ENCODE measurements at places on chromosomes 4 and X.

GRCh38 chr4:14615671-14616070 lies 386.6 kb upstream of the CPEB2 start:
- no peak for DNase-seq

DNA sequence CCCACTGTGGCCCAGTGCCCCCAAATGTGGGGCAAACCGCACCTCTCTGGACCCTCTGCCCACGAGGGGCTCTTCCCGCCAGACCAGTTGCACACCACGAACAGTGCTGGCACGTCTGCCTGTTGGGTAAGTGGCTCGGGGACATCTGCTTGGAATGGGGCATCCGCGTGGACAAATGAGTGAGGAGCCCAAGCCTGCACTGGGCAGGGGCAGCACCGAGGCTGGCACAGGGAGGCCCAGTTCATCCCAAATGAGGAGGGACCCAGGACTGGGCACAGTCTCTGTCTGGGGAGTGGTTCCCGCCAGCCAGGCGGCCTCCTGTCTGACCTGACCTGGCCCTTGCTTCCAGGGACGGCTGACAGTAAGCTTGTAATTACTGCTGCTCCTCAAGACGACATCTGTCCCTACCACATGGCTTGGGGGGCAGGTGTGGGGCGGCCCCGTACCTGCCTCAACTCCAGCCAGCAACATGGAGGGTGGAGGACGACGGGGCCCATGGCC lies 3.2 kb downstream of the SPON2 start:
- DNase-seq, result no peak

DNA sequence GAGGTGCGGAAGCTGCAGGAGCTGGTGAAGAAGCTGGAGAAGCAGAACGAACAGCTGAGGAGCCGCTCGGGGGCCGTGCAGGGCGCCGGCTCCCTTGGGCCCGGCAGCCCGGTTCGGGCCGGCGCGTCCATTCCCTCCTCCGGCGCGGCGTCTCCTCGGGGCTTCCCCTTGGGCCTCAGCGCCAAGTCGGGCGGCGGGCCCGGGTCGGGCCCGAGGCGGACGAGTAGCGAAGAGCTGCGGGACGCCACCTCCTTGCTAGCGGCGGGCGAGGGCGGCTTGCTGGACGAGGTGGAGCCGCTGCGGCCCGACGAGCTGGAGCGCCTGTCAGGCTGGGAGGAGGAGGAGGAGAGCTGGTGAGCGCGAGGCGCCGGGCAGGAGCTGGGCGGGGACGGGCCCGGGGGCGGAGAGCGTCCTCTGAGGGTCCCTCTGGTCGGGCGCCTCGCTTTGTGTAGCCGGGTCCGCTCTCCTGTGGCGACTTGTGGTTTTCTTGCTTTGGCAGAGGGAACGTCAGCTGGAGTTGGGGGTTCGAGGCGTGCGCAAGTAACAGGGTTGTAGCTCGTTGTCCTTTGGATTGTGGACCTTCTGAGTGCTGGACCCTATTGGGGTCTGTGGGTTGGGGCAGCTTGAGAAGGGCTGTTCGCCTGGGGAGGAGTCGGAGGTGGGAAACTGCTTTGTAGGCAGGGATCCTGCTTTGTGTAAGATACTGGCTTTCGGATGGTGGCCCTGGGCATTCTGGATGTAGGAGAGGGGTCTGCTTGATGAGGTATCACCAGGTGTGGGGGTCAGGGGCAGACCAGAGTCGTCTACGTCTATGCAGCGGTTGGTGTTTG lies 662 bp downstream of the SLAIN2 start:
- peak; percentile 44 for DNase-seq

- no peak for DNase-seq
Observed at GRCh38 chrX:22015139-22015750, 16.9 kb upstream of the PHEX start.

- DNase-seq, result peak; percentile 95
Observed at GRCh38 chr4:26326791-26327190, 6.0 kb downstream of the RBPJ start.

DNA sequence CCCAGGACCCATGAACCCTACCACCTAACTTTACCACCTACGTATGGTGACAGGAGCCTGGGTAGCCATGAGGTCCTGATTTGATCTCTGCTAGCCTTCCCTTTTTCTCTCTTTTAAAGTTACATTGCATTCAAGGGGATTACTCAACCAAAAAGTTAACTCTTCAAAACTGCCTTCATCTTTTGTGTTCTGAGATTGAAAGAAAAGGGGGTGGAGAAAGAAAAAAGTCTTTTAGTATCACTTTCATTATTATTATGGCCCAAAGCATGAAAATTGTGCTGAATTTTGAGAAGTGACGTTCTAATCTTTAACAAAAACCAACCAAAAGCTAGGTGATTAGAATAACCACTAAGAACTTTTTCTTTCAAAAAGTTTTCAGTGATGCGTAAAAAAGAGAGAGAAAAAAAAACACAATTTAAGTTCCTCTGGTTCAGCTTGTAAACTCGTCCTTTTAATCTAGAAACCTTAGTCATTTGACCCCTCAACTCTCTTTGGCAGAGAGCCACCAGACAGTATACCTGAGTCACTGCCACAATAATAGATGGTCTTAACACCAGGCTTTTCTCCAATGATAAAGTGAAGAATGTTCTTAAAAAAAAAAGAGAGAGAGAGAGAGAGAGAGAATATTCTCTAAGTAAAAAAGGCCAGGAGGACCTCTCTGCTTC lies 347.4 kb upstream of the FGF13 start:
- peak; percentile 29 for DNase-seq

GRCh38 chr4:88754796-88755195 lies 57.2 kb upstream of the NAP1L5 start:
- no peak for DNase-seq

- DNase-seq, result peak; percentile 76
Observed at GRCh38 chr4:7280926-7281690, 88.8 kb downstream of the SORCS2 start.

GRCh38 chr4:48970471-48970921 lies 15.6 kb upstream of the CWH43 start:
- peak; percentile 86 for DNase-seq

- DNase-seq, result no peak
Observed at GRCh38 chr4:2251073-2251794, 9.3 kb upstream of the HAUS3 start.

DNA sequence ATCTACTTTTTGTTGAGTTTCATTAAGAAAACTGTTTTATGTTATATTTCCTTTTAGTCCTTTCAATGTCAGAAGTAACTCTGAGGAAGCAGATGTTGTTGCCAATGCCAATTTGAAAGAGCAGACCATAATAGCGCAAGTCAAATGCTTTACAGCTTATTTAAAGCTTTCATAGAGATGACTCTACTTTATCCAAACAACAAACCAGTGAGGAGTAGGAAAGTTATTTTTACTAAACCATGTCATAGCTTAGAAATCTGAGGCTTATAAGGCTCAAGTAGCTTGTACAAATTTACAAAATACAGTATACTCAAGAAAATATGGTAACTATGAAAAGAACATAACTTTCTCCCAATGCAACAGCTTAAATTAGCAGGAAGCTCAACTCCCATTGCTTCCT lies 40.1 kb upstream of the SPOCK3 start:
- DNase-seq, result no peak

DNA sequence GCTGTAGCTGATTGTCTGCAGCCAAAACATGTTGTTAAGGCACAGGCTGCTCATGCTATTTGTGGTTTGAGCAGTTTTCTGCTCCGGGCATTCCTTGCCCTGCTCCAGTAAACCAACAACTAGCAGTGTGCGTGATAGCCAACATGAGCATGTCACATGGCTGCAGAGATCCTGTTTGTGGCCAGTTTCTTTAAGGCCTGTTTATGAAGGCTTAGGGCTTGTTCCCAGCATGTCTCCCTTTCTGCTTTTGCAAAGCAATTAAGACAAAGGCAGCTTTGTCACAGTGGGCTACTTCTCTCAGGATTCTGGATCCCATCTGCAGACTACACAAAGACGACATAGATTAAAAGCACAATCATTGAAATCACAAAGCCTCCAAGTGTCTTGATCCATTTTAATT lies 160.5 kb downstream of the ZNF518B start:
- DNase-seq, result no peak
